EL (cell line): ENCODE measurements at places on chromosomes 3 and 15.

DNA sequence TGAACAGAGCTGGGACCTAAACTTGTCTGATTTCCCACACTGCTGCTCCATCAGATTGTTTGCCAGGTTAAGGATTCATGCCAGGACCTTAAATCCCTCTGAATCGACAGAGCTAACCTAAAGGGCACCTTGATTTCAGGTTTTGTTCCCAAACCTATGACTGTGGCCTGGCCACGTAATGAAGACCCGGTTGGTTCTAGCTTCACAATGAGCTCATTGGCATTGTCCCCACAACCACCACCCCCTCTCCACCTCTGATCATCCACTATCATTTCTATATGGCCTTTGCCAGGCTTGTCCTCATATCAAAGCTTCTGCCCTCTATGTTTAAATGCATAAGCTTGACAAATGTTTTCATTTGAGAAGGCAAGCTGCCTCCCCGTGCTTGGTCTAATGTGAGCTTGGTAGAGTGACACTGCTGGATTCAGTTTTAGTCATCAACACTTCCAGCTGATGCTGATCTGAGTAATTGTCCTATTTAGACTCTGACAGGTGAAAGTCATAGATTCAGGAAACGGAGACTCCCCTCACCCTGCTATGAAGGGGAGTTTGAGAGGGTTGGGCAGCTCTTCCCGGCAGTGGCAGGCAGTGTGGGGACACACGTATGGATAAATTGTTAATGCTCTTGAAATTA, 407.1 kb upstream of the CFAP20DC start:
- DNase-seq: no peak

DNA sequence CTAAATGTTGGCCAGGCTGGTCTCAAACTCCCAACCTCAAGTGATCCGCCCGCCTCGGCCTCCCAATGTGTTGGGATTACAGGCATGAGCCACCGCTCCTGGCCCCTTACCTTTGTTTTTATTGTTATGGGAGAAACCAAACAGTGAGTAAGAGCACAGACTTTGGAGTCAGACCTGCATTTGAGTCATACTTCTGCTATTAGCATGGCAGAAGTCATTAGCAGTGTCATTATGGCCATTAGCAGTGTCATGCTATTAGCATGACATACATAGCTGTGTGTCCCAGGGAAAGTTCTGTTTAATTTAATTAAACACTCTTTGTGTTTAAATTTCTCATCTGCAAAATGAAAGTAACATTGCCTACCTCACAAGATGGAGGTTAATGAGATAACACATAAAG, 54.8 kb downstream of the SQOR start:
- no peak for DNase-seq

- no peak for DNase-seq
These were observed 266.4 kb downstream of the PYDC2 start for GRCh38 chr3:191727338-191727737.

DNA sequence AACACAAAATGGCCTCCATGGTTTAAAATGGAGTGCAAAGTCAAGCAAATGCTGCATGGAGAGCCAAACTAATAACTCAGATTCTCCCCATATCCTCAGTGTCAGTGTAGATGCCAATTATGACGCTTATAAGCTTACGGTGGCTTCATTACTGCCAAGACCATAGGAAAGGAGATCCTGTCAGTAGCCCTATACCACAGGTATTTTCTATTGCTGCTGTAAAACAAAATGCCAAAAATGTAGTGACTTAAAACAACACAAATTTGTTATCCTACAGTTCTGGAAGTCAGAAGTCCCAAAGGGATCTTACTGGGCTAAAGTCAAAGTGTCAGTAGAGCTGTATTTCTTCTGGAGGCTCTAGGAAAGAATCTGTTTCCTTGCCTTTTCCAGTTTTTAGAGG, 149.8 kb upstream of the GBE1 start:
- DNase-seq: no peak

GRCh38 chr15:77107531-77108355, 36.8 kb upstream of the TSPAN3 start:
- peak; percentile 47 for DNase-seq

GRCh38 chr3:53114011-53114400, 16.2 kb downstream of the RFT1 start:
- peak; percentile 77 for DNase-seq

GRCh38 chr15:28003302-28004037, 95.6 kb downstream of the OCA2 start:
- no peak for DNase-seq

DNA sequence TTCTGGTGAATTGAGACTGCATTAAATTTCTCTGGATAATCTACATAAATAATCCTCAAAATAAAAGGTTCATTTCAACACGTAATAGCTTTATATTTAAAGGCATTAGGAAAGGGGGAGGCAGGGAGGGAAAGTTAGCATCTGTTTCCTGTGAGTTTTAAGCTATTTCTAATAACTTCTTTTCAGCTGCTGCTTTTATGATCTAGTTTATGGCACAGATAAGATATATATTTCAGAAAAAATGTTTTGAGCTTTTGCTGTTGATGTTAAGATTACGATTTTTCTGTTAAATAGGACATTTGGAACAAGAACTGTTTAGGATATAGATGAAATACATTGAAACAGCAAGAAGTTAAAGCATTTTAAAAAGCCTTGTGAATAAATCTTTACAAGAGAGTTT, 30.0 kb downstream of the UBE2E1 start:
- DNase-seq: no peak

DNA sequence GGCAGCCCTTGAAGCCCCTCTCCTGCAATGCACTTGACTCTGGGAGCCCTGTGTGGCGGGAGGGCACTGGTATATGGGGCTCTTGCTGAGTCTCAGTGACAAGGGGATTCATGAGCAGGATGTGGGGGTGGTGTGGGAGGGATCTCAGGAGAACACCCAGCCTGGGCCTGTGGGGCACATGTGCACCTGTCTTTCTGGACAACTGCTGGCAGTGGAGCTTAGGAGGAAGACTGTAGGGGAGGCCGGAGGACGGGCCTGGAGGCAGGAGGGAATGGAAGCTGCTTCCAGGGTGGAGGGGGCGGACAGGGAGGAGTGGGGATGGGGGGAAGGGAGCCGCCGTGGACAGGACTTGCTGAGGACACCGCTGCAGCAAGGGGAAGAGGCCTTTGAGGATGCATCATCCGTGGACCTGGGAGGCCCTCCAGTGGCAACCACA, 10.8 kb upstream of the SNRPA1 start:
- no peak for DNase-seq

DNA sequence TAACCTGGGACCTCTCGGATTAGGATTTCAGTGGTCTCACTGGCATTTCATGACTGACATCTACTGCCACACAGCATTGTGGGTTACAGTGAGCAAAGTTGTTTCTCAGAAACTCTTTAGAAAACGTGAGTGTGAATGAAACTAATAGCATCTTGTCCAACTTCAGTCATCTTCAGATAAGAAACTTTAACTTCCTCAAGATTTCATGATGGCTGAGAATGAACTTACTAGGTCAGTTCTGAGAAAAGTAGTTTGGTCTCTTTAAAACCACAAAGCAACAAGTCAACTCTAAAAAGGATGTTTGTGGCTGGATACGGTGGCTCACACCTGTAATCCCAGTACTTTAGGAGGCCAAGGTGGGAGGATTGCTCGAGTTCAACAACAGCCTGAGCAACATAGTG, 14.2 kb upstream of the HOMER2 start:
- DNase-seq: no peak

DNA sequence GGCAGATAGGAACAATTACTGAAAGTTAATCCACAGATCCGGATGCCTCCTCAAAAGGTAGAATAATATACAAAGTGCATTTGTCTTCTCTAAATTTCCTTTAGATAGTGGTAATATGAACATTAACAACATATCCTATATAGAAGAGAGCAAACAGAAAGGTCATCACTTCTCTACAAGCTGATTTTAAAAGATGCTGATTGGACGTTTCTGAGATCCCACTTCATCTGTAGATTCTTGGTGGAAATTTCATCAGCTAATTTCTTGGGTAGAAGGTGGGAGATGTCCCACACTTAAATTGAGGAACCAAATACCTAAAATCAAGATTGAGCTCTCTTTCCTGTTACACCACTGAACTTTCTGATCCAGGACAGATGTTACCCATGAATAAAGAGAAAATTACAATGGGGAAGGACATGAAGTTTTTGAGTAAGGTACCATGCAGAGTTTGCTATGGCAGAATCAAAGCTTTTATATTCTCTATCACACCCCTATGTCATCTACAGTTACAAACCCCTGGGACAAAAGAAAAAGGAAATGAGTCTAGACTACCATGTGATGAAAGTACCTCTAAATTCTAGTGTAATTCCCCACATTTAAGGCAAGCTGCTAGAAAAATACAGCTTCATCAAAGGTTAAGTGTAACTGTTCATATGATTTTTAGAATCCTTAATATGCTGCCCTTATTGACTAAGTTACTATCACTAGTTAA, 189.2 kb upstream of the SETMAR start:
- DNase-seq: no peak

- peak; percentile 10 for DNase-seq
These were observed 12.4 kb upstream of the CACNA2D2 start for GRCh38 chr3:50515565-50516439.

- no peak for DNase-seq
These were observed 1097.8 kb downstream of the FHIT start for GRCh38 chr3:60153221-60153999.

DNA sequence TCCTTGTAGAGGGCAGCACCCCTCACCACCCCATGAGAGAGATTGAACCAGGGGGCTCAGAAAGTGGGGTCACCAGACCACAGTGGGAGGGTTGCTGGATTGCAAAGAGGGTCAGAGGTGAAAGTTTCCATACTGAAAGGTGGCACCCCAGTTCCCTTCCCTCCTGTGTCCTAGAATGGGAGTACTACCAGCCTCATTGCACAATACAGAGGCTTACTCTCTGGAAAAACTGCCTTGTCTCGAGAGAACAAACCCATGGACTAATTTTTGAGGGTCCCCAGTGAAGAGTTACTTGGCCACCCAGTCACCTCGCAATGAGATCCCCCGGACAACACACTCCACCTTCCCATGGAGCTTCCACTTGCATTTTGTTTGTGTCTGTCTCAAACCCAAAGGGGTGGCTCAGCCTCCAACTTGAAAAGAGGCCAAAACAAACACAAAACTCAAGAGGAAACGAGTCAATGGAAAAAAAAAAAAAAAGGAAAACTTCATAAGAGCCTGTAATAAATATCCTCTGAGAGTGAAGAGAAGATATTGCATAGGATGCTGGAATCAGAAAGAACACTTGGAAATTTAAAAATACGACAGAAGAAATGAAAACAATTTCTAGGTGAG, 18.6 kb downstream of the MESP2 start:
- peak; percentile 54 for DNase-seq

- DNase-seq: peak; percentile 1
These were observed 139.7 kb upstream of the CFAP20DC start for GRCh38 chr3:59189526-59189925.

GRCh38 chr15:65829130-65829764, 37.2 kb upstream of the DENND4A start:
- DNase-seq: peak; percentile 21

- no peak for DNase-seq
These were observed 127.2 kb upstream of the DPH6 start for GRCh38 chr15:35673093-35673684.

DNA sequence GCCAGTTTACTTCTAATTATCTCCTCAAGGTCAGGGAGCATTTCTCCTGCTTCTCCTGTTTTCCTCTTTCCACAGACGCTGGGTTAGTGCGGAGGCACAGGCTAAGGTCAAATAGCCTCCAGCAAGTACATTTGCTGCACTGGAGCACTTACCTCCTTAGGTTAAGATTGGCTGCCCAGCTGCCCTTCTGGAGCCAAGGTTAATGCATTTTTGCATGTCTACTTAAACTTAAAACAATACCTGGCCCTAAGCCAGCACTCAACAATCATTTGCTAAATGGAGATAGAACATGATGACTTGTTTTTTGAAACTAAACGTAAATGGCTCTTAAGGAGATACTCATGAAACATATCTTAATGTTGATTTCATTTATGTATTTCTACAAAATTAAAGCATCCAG, 83.5 kb downstream of the SSR3 start:
- DNase-seq: no peak

GRCh38 chr3:29332195-29332637, 51.3 kb downstream of the RBMS3 start:
- no peak for DNase-seq

- DNase-seq: no peak
These were observed 233.9 kb upstream of the ZBTB20 start for GRCh38 chr3:115380883-115381572.

GRCh38 chr15:20280933-20281463, 260.6 kb downstream of the GOLGA6L6 start:
- no peak for DNase-seq

DNA sequence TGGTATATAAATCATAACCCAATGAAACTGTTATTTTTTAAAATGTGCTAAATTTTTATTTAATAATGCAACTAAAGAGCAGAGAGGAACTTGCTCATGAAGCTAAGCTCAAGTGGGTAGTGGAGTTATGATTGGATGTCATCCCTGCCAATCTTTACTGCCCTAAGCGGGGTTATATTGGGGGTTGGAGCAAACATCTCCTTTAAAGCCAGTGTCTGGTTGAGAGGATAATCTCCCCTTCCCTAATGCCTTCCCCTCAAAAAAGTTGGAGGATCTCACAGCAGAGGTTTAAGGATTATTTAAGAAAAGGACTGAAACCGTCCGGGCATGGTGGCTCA, 32.1 kb upstream of the CLASP2 start:
- no peak for DNase-seq

DNA sequence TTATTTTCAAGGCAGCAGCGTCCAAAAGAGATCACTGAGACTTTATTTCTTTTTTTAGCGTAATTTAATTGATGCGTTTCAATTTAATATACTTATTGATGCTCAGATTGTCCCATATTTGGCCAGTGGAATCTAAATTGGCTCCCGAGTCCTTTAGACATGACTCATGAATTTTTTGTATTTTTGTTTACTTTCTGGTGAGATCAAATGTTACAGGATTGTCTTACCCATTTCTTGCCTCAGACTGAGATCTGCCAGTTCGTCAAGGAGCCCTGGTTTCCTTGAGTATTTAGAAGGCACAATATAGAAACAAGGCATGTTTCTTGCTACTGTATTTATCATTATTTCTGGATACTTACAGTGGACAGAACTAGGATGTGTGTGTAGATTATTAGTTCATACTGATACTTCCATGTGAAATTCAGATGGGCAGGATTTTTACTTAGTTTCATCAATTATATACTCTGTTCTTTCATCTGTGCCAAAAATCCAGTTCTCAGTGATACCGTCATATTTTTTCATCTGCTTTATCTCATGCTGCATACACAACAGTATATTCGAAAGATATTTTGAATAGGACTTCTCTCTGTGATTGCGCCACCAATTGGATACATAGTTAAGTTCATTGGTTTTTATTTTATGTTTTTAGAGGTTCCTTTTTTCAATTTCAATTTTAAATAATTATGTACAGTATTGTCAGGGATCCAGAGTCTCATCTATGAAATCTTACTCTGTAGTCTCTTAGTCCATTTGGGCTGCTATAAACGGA, 436.9 kb upstream of the C2CD4B start:
- DNase-seq: peak; percentile 29
